Fibroblast of mammary gland (primary cell): ENCODE measurements at places on chromosomes 4 and X.

GRCh38 chr4:106764774-106765173 is 271.3 kb downstream of the DKK2 start:
- no peak for DNase-seq

DNA sequence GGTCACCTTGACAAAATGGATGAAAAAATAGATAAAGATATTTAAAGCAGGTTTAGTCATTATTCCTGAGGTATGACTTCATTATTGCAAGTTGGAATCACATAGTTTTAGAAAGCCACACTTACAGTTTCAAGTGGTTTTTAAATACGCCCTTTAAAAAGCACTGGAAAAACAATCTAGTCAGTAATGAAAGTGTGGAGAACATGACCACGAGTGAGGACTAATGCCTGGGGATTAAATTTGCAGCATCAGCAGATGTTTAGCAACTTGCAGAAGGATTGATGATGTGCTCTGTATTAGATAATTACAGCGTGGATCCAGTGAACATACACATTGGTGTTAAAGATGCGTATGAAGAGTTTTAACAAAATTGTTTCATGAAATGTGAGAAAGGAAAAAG is 5.9 kb downstream of the SPARCL1 start:
- no peak for DNase-seq

DNA sequence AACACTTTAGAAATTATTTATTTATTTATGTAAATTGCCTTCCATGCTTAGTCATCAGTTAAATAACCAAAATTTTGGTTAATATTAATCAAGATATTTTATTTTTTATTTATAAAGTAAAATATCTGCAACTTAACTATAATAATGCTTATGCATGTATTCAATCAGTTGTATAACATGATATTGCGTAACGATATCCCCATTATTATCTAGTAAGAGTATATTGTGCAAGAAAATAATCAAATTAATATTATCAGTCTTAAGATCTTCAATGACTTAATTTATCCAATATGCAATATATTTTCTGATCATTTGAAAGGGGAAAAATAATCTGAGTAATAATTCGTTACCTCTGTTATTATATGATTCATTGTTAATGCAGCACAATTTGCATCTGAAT is 596.7 kb downstream of the GABRG1 start:
- no peak for DNase-seq

GRCh38 chrX:1249101-1249887 is 19.3 kb upstream of the CSF2RA start:
- no peak for DNase-seq

DNA sequence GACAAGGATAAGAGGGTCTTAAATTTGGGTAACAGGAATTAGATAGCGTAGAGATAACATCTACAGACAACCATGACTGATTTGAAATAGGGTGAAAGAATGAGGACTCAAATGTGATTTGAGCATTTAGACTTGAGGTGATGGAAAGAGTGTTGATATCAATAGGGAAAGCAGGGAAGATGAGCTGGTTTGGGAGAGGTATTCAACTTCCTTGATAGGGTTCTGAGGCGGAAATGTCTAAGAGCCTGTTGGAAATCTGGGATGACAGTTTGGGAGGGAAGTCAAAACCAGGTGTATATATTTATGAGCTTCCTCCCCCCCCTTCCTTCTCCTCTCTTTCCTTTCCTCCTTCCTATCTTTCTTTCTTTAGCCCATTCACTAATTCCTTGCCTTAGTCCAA is 36.5 kb downstream of the KLHL15 start:
- no peak for DNase-seq

GRCh38 chrX:2314831-2315365 is 185.9 kb downstream of the DHRSX start:
- DNase-seq: no peak

GRCh38 chrX:29299684-29300083 is 712.4 kb downstream of the IL1RAPL1 start:
- DNase-seq: peak; percentile 36

- peak; percentile 81 for DNase-seq
Measured at GRCh38 chrX:65668377-65669310, 1.2 kb downstream of the MSN start.

DNA sequence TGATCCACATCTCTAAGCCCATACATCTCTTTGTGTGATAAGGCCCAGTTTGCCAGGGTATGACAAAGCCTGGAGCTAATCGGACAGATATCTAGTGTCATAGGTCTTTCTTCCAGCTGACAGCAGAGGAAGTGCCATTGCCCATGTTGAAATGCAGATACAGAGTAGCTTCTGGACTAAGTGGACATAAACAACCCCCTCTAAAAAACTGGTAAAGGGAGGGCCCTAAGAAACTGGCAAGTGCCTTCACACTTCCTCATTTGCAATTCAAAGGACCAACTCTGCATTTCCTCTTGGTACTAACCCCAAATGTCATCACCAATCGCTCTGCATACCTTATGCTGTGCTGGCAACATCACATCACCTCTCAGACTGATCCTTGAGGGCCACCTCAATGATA is 20.8 kb downstream of the ARHGEF6 start:
- DNase-seq: no peak

DNA sequence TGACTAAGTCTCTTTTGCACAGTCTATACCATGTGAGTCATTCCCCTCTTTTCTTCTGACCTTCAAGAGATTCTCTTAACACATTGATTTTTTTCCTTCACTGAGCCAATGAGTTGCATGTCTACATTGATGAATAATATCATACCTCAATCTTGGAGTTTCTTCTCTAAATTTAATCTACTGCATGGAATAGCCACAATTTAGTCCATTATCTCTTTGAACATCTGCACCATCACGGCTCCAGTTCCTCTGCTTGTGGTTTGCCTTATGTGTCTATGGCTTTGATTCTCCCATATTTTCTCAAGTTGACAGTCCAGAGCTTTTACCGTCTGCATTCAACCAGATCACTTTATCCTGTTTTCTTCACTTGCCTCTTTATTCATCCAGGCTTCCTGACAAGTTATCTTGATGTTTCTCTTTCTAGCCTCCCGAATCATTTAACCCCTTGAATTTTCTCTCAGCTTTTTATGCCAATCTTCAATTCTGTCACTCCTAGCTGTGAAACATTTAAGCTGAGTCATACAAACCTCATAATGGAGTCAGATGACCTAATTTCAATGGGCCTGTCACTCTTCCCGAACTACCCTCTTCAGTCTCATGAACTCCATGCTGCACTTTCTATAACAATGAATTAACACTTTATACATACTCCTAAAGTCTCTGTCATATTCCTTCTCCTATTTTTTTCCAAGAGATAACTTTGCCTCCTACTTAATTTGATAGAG is 222.3 kb downstream of the CPE start:
- DNase-seq: no peak

- DNase-seq: peak; percentile 33
Measured at GRCh38 chr4:101419336-101420135, 72.2 kb upstream of the PPP3CA start.

DNA sequence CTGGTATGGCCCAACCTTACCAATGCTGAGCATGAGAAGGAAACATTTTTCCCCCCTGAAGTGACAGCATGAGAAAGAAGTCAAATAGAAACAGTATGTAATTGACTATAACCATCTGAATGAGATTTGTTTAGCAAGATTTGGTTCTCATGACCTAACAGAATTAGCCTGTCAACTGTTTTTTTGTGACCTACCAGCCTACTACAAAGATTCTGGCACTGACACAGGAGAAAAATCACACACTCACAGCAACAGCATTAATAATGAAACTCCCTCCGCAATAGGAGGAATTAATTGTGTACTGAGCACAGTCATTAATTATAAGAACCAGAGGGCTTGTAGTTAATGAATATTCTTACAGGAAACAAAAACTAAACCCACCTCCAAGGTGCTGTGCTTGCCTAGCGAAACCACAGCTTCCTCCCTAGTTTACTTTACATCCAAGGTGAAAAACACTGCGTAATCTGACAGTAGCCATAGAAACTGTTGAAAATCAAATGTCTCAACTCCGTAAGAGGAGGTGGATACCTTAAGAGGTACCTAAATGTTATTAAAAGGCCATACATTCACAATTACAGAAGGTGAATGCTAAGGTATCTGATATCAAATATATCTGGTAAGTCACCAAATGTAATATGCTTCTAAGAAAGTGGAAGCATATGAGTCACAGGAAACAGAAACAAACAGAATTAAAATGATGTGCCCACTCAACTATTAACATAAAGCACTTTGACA is 34.9 kb downstream of the MMRN1 start:
- no peak for DNase-seq

DNA sequence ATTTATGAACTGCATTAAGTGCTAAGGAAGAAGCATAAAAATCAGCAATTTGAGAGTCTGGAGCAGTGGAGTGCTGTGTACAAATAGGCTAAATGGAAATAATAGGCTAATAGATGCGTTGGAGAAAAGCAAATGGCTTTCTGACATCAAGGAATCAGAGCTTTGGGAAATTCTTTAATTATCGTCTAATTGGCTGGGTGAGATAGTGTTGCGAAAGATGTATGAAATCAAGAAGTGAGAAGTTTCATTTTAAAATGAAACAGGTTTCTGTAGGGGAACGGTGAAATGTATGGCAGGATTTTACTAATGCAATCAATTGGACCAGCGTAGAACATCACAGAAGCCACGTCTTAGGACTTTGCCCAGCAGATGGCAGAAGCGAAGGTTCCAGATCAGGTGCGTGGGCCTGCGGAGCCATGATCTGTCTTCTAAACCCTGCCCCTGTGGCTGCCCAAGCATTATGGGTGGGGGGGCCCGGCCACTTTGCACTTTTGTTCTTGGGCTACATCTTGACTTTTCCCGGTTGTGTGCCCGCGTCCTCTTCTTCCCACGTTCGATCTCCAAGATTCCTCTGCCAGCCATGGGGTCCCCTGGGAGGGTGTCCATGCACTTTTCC is 118.5 kb upstream of the SHISA3 start:
- no peak for DNase-seq

- peak; percentile 80 for DNase-seq
Measured at GRCh38 chr4:128525387-128525786, 237.8 kb upstream of the PGRMC2 start.

DNA sequence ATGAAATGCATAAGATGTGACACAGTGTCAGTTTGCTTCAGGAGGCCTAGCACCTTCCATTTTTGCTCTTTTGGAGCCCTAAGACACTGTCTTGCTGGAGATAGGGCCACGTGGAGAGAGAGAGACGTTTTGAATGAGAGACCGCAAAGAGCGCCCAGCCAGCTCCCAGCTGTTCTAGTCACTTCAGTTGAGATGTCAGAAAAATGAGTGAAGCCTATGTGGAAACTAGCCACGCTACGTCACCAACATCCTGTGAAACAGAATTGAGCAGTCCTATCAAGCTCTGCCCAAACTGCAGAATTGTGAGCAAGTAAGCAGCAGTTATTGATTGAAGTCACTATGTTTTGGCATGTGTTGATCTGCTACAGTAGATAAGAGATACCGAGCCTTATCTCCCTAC is 13.1 kb downstream of the GPR82 start:
- no peak for DNase-seq

DNA sequence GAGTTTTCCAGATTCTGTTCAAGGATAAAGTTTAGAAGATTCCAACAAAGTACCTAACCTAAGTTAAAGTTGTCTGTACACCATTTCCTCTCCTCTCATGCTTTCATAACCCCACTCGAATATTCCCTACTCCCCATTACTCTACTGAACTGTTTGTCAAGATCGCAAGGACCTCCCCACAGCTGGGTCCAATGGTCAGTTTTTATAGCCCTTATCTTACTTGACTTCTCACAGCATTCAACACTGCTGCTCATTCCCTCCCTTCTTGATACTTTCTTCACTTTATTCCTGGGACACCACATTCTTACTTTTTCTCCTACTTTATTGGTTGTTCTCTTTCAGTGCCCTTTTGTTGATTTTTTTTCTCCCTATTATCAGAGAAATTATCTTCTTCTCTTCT is 30.9 kb downstream of the QDPR start:
- DNase-seq: no peak

GRCh38 chr4:17447675-17448298 is 64.1 kb downstream of the QDPR start:
- peak; percentile 86 for DNase-seq

DNA sequence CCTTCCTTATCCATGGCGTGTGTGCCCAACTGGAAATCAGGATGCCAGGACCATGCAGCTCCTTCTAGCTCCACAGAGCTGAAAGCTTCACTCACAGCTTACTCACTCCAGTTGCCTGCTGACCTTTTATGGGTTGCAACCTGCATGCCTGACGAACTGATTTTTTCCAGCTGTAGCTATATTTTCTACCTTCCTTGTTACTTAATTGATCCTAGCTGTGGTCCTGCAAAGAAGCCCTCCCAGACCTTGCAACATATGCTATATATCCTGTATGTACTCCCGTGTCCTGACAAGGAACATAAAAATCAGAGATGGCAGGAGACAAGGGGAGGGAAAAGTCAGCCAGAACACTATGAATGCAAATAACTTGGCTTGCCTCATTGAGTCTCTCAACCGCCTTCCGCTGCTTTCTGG is 135.3 kb upstream of the LDB2 start:
- DNase-seq: peak; percentile 68

- no peak for DNase-seq
Measured at GRCh38 chr4:118226311-118227010, 126.3 kb downstream of the PRSS12 start.

- DNase-seq: peak; percentile 11
Measured at GRCh38 chr4:142959173-142959572, 113.1 kb upstream of the INPP4B start.

DNA sequence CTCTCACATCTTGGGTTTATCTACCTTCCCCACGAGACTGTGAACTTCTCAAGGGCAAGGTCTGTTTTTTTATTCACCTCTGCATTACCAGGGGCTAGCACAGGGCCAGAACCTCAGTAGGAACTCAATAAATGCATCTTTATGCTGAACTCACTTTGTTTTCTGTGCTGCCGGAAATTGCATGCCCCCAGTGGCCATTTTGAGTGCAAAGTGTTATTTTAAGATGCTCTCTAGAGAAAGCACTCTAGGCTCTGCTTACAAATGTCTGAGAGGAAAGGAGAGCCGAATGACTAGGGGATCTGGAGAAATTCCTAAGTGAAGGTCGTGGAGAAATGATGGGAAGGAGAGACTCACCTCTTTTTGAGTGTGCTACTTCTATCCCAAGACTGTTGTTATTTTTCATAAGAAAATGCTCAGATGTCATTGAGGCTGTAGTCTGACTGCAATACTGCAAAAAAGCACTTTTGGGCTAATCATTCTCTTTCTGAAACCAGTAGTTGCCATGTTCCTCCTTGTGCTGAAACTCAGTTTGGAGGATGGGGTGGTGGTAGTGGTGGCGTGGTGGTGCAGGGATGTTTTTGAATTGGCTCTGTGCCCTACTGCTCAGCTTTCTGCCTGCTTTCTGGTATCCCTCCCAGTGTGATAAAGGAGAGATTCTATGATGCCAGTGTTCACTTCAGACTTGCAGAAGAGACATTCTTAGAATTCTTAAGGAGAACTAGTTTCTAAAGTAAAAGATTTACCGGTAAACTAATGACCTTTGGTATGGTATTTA is 41.3 kb downstream of the DOCK11 start:
- peak; percentile 30 for DNase-seq
